Vagina (tissue), 2 donors: ENCODE measurements at places on chromosomes 4 and X. TPM values are rescaled to one million over a fixed set of nuclear protein-coding genes. Genes with fewer than 3 reads are reported as not detected.

DNA sequence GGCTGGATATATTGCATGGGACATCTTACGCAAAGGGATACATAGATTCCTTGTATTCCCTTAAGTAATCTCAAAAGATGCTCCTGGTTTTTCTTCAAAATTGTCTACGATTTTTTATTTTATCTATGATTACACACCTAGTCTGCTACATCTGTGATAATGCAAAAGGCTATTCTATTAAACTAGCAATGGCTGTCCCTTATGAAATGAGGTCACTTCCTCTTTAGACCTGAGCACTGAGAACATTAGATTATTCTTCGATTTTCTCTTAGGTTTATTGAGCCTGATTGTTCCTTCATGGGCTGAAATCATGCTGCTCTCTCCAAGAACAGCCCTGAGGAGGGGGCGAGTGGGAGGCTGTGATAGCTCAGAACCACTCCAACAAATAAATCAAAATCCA lies 126.8 kb upstream of the ENPP6 start:
- no peaks in the 10 kb centered on the region for H3K27me3 ChIP-seq
- no peak overlapping the region for H3K4me3 ChIP-seq
- peaks cover 35% of the 10 kb centered on the region for H3K4me1 ChIP-seq

- DNase-seq: no peak
- H3K36me3 ChIP-seq: no peaks in the 10 kb centered on the region
- no peak overlapping the region for H3K4me3 ChIP-seq
Measured at GRCh38 chr4:150206265-150206664, 128.0 kb downstream of the DCLK2 start.

DNA sequence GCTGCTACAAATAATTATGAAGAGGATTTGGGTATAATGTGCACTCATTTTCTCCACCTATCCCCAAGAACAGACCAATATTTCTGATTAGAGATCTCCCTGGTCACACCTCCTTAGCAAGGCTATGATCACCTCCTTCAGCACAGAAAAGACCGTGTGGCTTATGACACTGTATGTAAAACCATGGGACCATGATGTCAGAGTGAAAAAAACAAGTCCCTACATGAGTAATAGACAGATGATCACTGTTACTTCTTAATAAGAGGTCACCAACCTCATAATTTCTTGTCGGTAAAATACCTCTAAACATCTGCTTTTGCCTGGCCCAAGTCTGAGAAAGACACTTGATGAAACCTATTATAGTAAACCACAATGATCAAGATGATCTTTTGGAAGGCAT lies 330.6 kb upstream of the F9 start:
- no peak overlapping the region for H3K27ac ChIP-seq
- no peaks in the 10 kb centered on the region for H3K36me3 ChIP-seq
- no peaks in the 10 kb centered on the region for H3K27me3 ChIP-seq
- no peaks in the 10 kb centered on the region for H3K4me1 ChIP-seq
- DNase-seq: no peak
- no peak overlapping the region for H3K4me3 ChIP-seq

DNA sequence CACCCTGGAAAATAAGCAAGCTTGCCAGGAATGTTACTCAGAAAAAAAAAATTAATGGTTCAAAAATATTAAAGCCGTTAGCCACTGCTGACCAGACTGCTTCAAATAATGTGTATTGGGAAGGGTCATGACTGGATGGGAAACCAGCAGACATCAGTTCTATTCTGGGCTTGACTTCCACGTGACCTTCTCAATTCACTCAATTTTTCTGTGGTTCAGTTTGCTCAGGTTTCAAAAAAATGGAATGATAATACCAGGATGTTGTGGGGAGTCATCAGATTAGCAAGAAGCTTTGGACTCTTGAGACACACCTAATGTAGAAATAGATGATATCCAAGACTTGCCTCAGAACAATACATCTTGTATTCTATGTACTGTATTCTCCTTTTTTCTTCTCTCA lies 541.9 kb upstream of the BOD1L1 start:
- DNase-seq: no peak
- H3K4me1 ChIP-seq: no peaks in the 10 kb centered on the region
- H3K4me3 ChIP-seq: no peak overlapping the region
- no peaks in the 10 kb centered on the region for H3K27me3 ChIP-seq
- no peak overlapping the region for H3K27ac ChIP-seq

DNA sequence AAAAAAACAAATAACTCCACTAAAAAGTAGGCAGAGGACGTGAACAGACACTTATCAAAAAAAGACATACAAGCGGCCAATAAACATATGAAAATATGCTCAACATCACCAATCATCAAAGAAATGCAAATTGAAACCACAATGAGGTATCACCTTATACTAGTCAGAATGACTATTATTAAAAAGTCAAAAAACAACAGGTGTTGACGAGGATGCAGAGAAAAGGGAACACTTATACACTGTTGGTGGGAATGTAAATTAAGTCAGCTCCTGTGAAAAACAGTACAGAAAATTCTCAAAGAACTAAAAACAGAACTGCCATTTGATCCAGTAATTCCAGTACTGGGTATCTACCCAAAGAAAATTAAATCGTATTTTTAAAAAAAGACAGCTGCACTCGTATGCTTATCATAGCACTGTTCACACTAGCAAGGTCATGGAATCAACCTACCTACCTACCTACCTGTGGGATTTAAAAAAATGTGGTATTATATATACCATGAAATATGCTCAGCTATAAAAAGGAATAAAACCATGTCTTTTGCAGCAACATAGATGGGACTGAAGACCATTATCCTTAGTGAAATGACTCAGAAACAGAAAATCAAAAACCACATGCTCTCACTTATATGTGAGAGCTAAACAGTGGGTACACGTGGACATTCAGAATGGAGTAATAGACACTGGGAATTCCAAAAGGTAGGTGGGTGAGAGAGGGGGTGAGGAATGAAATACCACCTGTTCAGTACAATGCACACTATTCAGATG lies 24.8 kb upstream of the PTPN13 start:
- no peaks in the 10 kb centered on the region for H3K36me3 ChIP-seq
- no peaks in the 10 kb centered on the region for H3K4me1 ChIP-seq
- no peaks in the 10 kb centered on the region for H3K27me3 ChIP-seq
- H3K27ac ChIP-seq: no peak overlapping the region
- no peak for DNase-seq

DNA sequence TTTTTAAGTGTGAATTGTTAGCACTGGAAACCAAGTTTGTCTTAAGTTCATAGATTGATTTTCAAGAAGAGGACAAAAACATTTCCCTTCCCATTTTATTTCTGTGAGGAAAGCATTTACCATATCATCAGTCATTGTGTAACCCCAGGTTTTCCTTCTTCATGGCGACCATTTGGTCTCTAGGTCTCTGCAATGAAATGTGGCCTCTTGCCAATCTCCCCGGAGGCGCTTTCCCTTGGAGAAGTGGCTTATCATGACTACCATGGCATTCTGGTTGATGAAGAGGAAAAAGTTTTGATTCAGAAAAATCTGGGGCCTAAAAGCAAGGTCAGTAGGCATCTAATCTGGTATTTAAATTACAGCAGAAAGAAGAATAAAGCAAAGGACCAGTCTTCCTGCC lies 54.4 kb downstream of the ADD1 start:
- peaks cover 78% of the 10 kb centered on the region for H3K36me3 ChIP-seq
- H3K27me3 ChIP-seq: no peaks in the 10 kb centered on the region
- no peak overlapping the region for H3K27ac ChIP-seq
- H3K4me1 ChIP-seq: no peaks in the 10 kb centered on the region

DNA sequence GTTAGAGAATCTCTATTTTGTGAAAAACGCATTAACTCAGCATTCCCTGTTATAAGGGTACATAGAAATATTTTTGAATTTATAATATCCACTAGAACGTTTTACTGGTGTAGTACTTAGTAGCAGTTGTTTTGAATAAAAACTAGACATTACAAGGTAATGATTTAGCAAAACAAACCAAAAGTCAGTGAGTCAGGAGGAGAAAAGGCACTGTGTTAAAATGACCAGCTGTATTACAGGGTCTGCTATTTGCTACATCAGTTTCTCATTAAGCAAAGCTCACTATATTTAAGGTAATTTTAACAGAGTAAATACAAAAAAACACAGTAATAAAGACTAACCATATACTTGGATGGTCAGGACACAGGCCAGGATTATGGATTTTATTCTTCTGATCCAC lies 152.8 kb downstream of the RASL11B start:
- H3K27ac ChIP-seq: no peak overlapping the region
- H3K4me3 ChIP-seq: no peak overlapping the region
- peaks cover 40% of the 10 kb centered on the region for H3K4me1 ChIP-seq
- no peaks in the 10 kb centered on the region for H3K36me3 ChIP-seq
- no peaks in the 10 kb centered on the region for H3K27me3 ChIP-seq

GRCh38 chrX:37825215-37825842 lies 22.0 kb downstream of the DYNLT3 start:
- H3K27me3 ChIP-seq: no peaks in the 10 kb centered on the region
- no peak overlapping the region for H3K27ac ChIP-seq
- no peak for DNase-seq
- no peaks in the 10 kb centered on the region for H3K36me3 ChIP-seq

- no peaks in the 10 kb centered on the region for H3K4me1 ChIP-seq
- no peaks in the 10 kb centered on the region for H3K27me3 ChIP-seq
- no peak overlapping the region for H3K27ac ChIP-seq
- peak; percentile 40 for DNase-seq
- no peak overlapping the region for H3K4me3 ChIP-seq
Measured at GRCh38 chr4:15765910-15766697, 12.0 kb upstream of the CD38 start.

- H3K27ac ChIP-seq: no peak overlapping the region
- no peak for DNase-seq
- no peaks in the 10 kb centered on the region for H3K27me3 ChIP-seq
- H3K4me3 ChIP-seq: no peak overlapping the region
Measured at GRCh38 chrX:65300104-65300809, 234.3 kb downstream of the LAS1L start.

GRCh38 chrX:81378560-81378959 lies 176.7 kb downstream of the SH3BGRL start:
- H3K27me3 ChIP-seq: no peaks in the 10 kb centered on the region
- no peaks in the 10 kb centered on the region for H3K4me1 ChIP-seq
- no peak for DNase-seq
- H3K4me3 ChIP-seq: no peak overlapping the region
- H3K36me3 ChIP-seq: no peaks in the 10 kb centered on the region
- H3K27ac ChIP-seq: no peak overlapping the region

- H3K4me1 ChIP-seq: peaks cover 10% of the 10 kb centered on the region
- no peak overlapping the region for H3K27ac ChIP-seq
- H3K4me3 ChIP-seq: no peak overlapping the region
- DNase-seq: no peak
- H3K36me3 ChIP-seq: no peaks in the 10 kb centered on the region
- no peaks in the 10 kb centered on the region for H3K27me3 ChIP-seq
Measured at GRCh38 chr4:168614281-168615057, 117.6 kb downstream of the PALLD start.

GRCh38 chr4:59180161-59180560 lies 2020.0 kb upstream of the ADGRL3 start:
- H3K36me3 ChIP-seq: no peaks in the 10 kb centered on the region
- H3K27ac ChIP-seq: no peak overlapping the region
- no peak for DNase-seq
- no peaks in the 10 kb centered on the region for H3K27me3 ChIP-seq
- no peak overlapping the region for H3K4me3 ChIP-seq

DNA sequence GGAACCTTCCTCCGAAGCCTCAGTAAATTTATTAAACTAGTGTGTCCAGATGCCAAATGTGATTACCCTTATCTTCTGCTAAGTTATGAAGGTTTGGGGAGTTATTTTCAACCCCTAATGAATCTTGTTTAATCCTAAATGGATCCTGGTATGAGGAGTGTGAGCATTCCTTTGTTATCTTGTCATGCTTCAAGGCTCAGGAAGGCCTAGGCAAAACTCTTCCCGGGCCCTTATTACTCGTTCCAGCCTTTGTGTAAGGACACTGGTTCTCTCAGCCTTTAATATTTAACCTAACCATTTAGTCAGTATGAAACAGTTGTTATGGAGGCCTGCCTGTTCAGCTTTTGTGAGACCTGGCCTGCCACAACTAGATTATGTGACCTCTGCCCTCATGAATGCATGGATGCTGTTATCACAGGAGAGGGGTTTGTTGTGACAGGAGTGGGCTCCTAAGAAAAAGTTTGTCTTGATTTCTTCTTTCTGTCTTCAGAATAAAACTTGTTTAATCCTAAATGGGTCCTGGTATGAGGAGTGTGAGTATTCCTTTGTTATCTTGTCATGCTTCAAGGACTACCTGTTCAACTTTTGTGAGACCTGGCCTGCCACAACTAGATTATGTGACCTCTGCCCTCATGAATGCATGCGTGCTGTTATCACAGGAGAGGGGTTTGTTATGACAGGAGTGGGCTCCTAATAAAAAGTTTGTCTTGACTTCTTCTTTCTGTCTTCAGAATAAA lies 181.7 kb downstream of the SLC39A8 start:
- no peaks in the 10 kb centered on the region for H3K36me3 ChIP-seq
- no peak overlapping the region for H3K27ac ChIP-seq
- no peaks in the 10 kb centered on the region for H3K27me3 ChIP-seq
- no peaks in the 10 kb centered on the region for H3K4me1 ChIP-seq

- no peak overlapping the region for H3K27ac ChIP-seq
- no peak for DNase-seq
- no peaks in the 10 kb centered on the region for H3K4me1 ChIP-seq
- H3K36me3 ChIP-seq: no peaks in the 10 kb centered on the region
- H3K27me3 ChIP-seq: no peaks in the 10 kb centered on the region
Measured at GRCh38 chr4:2186865-2187172, 55.1 kb downstream of the HAUS3 start.

- no peaks in the 10 kb centered on the region for H3K4me1 ChIP-seq
- no peak for DNase-seq
- H3K4me3 ChIP-seq: no peak overlapping the region
- H3K27ac ChIP-seq: no peak overlapping the region
- H3K36me3 ChIP-seq: no peaks in the 10 kb centered on the region
- H3K27me3 ChIP-seq: no peaks in the 10 kb centered on the region
Measured at GRCh38 chr4:91904556-91904955, 399.2 kb upstream of the GRID2 start.

DNA sequence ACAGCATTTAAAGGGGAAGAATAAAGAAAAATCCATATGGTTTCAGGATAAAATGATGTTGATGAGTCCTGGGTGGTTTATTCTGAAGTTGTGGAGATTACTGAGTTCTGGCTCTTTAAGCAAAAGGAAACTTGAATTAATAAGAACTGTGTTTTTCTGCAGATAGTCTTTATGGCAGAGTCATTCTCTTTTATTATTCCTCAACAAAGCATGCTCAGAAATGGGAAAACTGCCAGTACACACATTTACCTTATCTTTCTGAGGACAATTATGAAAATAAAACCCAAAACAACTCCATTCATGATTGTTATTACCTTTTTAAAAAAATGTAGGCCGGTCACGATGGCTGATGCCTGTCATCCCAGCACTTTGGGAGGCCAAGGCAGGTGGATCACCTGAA lies 58.5 kb downstream of the ADD1 start:
- no peaks in the 10 kb centered on the region for H3K27me3 ChIP-seq
- DNase-seq: no peak
- no peak overlapping the region for H3K4me3 ChIP-seq
- no peak overlapping the region for H3K27ac ChIP-seq
- H3K36me3 ChIP-seq: peaks cover 84% of the 10 kb centered on the region

GRCh38 chrX:3143043-3143799 lies 102.0 kb downstream of the ARSF start:
- no peak for DNase-seq
- no peaks in the 10 kb centered on the region for H3K36me3 ChIP-seq
- no peak overlapping the region for H3K4me3 ChIP-seq
- no peak overlapping the region for H3K27ac ChIP-seq
- no peaks in the 10 kb centered on the region for H3K27me3 ChIP-seq
- no peaks in the 10 kb centered on the region for H3K4me1 ChIP-seq

The GLUD2 gene
- total RNA-seq: 0.98 TPM

The OCRL gene
- 14.5 TPM for total RNA-seq

The SORBS2 gene
- total RNA-seq: 60.4 TPM

The GAK gene
- 89.1 TPM for total RNA-seq

The CDX4 gene
- total RNA-seq: not detected
